CD8-positive, alpha-beta memory T cell (primary cell): ENCODE measurements at places on chromosomes 5 and 9. TPM values are rescaled to one million over a fixed set of nuclear protein-coding genes. Genes with fewer than 3 reads are reported as not detected.

DNA sequence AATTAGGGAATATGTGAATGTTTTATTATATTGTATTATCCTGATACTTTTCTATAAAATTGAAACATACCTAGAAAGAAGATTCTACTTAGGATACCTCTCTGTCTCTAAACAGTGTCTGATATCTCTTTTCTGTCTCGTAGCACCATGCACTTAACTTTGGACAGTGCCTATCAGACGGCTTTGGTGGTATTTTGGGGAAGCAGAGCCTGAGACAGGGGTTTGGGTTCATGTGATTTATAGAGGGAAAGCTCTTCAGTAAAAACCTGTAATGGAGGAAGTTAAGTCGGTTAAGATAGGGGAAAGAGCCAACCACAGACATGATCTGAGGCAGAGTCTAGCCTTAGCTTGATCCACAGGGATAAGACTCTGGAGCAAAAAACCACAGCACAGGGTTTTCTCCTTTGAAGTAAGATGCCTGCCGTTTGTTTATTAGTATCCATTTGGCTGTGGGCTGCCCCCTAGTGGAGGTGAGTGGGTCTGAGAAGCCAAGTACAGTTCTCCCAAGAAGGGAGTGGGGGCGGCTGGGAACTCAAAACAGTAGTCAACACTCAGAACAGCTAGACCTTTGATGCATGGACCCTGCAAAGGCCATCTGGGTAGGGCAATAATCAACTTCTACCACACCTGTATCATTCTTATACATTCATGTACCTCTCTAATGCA, 141.2 kb upstream of the ASTN2 start:
- no peak overlapping the region for H3K4me3 ChIP-seq
- no peaks in the 10 kb centered on the region for H3K36me3 ChIP-seq
- H3K4me1 ChIP-seq = no peaks in the 10 kb centered on the region
- H3K27me3 ChIP-seq = no peaks in the 10 kb centered on the region
- DNase-seq = no peak

- no peak for DNase-seq
- H3K4me3 ChIP-seq = no peak overlapping the region
- no peak overlapping the region for H3K27ac ChIP-seq
- H3K27me3 ChIP-seq = no peaks in the 10 kb centered on the region
Observed at GRCh38 chr5:39461007-39461682, 36.4 kb upstream of the DAB2 start.

CDKN2A gene
- total RNA-seq = 4.1 TPM

- no peaks in the 10 kb centered on the region for H3K36me3 ChIP-seq
- H3K27me3 ChIP-seq = no peaks in the 10 kb centered on the region
- no peak for DNase-seq
- no peak overlapping the region for H3K4me3 ChIP-seq
- no peak overlapping the region for H3K27ac ChIP-seq
Observed at GRCh38 chr9:126330536-126330935, 3.9 kb downstream of the MVB12B start.

FAT2 gene
- total RNA-seq = not detected

PCDHB4 gene
- not detected for total RNA-seq

DNA sequence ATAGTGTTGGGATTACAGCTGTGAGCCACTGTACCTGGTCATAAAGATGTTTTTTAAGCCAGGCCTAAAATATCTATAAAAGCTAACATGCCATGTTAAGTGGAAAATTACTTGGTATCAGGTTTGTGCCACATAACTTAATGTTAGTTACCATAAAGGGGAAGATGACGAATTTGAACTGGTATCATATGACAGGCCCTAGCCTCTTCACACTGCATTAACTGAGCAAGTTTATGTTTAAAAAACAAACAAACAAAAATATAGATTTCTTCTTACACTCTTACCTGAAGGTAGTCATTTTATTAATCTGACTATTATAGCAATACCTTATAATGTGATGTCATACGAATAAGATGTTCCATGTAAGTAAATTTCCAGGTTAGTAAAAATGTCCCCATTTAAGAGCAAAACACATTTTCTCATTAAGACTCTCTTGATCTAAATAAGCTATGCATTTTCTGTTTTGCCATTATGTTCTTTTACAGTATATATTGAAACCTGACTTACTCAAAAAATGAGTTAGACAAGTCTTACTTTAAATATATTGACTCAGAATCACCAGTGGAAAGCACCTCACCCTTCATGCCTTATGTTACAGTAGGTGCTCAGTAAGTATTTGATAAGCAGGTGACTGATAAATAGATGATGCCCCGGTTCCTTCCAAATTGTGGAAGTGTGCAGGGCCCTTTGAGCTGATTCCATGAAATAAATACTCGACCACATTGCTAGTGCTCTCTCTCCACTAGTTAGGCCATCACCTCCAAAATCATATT, 125.4 kb downstream of the CDC42SE2 start:
- H3K27ac ChIP-seq = no peak overlapping the region
- H3K27me3 ChIP-seq = no peaks in the 10 kb centered on the region
- DNase-seq = no peak

- H3K27ac ChIP-seq = no peak overlapping the region
- DNase-seq = no peak
- peaks cover 41% of the 10 kb centered on the region for H3K4me1 ChIP-seq
Observed at GRCh38 chr9:20358207-20358606, 264.1 kb downstream of the MLLT3 start.

SOX30 gene
- 0.09 TPM for total RNA-seq

GRCh38 chr5:40384782-40385390, 294.8 kb upstream of the PTGER4 start:
- H3K36me3 ChIP-seq = no peaks in the 10 kb centered on the region
- H3K4me1 ChIP-seq = peaks cover 48% of the 10 kb centered on the region
- no peak overlapping the region for H3K27ac ChIP-seq
- no peak overlapping the region for H3K4me3 ChIP-seq
- DNase-seq = no peak
- H3K27me3 ChIP-seq = no peaks in the 10 kb centered on the region

NELFB gene
- 72.0 TPM for total RNA-seq

- H3K4me3 ChIP-seq = no peak overlapping the region
- no peak overlapping the region for H3K27ac ChIP-seq
- no peaks in the 10 kb centered on the region for H3K4me1 ChIP-seq
- no peaks in the 10 kb centered on the region for H3K36me3 ChIP-seq
- H3K27me3 ChIP-seq = no peaks in the 10 kb centered on the region
- no peak for DNase-seq
Observed at GRCh38 chr5:127988146-127988760, 95.3 kb upstream of the SLC12A2 start.

DNA sequence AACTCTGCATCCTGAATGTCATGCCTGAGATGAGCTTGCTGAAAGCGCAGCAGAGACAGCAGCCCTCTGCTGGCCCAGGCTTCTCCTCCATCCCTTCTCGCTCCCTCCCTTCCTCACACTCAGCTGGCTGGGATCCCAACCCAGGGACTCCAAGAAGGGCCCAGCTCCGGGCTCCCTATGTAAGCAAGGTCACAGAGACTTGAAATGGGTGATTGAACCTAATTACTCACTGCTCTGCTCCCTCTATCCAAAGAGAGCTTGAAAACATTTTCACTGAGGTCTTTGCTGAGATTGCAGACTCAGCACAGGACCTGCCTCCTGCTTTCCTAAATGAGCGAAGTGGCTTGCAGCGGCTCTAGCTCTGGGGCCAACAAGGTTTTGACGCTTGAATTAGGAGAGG, 42.8 kb downstream of the RAPGEF1 start:
- no peak overlapping the region for H3K4me3 ChIP-seq
- H3K27me3 ChIP-seq = no peaks in the 10 kb centered on the region

PAPPA gene
- not detected for total RNA-seq

DNA sequence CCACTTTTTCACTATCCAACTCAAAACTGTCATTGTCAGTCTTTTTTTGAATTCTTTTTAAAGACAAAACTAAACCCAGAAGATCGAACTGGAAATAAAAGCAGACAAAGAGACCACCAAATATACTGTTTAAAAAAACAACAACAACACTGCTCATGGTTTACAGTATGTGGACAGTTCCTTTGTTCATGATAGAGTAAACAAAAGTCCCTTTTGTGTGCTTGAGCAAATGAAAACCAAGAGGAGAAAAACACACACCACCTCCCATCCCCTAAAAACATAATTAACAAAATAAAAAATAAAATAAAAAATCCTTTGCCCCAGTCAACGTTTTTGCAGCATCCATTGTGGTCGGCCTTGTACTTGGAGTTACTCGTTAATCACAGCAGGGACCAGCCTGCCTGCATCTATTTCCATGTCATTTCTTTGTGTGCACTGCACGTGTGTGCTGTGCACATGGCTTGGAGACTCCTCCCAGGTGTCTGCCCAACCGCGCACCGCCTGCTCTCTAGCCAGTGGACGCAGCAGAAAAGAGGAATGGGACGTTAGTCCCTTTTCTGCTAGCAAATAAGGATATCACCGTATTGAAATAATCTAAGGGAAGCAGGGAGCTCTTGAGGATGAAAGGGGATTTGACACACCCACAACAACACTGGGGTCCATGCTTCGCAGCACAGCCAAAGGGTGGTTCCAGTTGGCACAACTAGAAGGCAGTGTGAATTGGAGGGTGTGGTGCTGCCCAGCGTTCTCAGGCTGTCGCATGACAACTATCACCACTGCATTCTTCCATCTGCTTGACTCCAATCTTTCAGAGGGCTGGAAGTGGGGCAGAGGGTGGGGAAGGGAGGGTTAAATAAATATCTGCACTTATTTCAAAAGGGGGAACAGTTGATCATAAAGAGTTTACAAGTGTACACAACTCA, 130.0 kb downstream of the SEMA6A start:
- no peaks in the 10 kb centered on the region for H3K4me1 ChIP-seq
- H3K27ac ChIP-seq = no peak overlapping the region

GRCh38 chr9:115036691-115037090, 81.3 kb downstream of the TNC start:
- no peak for DNase-seq
- H3K4me1 ChIP-seq = no peaks in the 10 kb centered on the region
- no peak overlapping the region for H3K4me3 ChIP-seq
- no peaks in the 10 kb centered on the region for H3K27me3 ChIP-seq
- no peak overlapping the region for H3K27ac ChIP-seq

DNA sequence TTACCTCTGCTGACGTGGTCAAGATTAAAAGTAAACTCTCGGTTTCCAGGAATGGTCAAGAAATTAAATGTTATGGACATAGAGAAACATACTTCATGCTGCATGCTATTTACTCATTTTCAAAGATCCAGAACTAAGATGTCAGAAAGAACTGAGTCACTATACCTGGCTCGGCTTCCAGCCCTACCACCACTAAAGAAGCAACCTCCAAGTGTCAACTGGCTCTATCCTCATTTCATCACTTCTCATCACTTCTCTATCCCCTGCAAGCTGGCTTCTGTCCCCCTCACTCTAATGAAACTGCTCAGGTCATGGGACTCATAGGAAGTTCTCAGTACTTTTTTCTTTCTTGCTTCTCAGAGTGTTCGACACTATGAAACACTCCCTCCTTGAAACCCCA, 116.2 kb downstream of the CDK5RAP2 start:
- no peaks in the 10 kb centered on the region for H3K4me1 ChIP-seq
- H3K4me3 ChIP-seq = no peak overlapping the region
- H3K27me3 ChIP-seq = no peaks in the 10 kb centered on the region
- H3K36me3 ChIP-seq = peaks cover 12% of the 10 kb centered on the region
- no peak for DNase-seq

DNA sequence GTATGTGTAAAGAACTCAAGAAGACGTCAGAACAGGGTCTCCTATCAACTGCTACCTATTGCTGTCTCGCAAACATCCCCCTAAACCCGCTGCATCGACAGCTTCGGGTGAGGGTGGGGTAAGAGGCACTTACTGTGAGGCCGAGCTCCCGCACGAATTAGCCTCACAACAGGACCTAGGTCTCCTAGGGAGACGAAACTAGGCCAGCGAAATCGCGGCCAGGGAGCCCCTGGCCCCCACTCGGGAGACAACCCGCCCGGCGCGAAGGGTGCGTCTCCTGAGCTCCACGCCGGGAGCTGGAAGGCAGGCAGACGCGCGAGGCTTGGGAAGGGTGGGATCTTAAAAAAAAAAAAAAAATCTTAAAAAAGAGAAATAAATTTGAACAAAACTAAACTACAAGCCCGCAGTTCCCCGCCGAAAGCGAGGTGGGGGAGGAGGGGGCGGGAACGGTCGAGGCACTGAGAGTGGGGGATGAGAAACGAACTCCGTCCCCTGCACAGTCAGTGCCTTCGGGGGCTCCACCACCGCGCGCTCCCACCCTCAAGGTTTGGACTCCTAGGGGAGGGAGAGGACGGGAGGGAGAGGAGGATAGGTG, 33.0 kb upstream of the NFIB start:
- peaks cover 12% of the 10 kb centered on the region for H3K27me3 ChIP-seq
- no peak for DNase-seq
- no peaks in the 10 kb centered on the region for H3K4me1 ChIP-seq
- H3K27ac ChIP-seq = no peak overlapping the region
- H3K4me3 ChIP-seq = no peak overlapping the region

GRCh38 chr5:115100319-115100955, 69.3 kb downstream of the TRIM36 start:
- H3K4me1 ChIP-seq = no peaks in the 10 kb centered on the region
- no peaks in the 10 kb centered on the region for H3K36me3 ChIP-seq
- no peak overlapping the region for H3K27ac ChIP-seq

- no peaks in the 10 kb centered on the region for H3K4me1 ChIP-seq
- no peak for DNase-seq
- no peaks in the 10 kb centered on the region for H3K27me3 ChIP-seq
- no peak overlapping the region for H3K27ac ChIP-seq
Observed at GRCh38 chr5:147504011-147504410, 5.9 kb downstream of the DPYSL3 start.

SLIT3 gene
- total RNA-seq = 0.72 TPM

GRCh38 chr9:128146591-128147120, 2.6 kb upstream of the LCN2 start:
- H3K27ac ChIP-seq = no peak overlapping the region
- no peaks in the 10 kb centered on the region for H3K27me3 ChIP-seq
- DNase-seq = no peak
- no peaks in the 10 kb centered on the region for H3K36me3 ChIP-seq

PLCXD3 gene
- total RNA-seq = not detected

- no peak for DNase-seq
- H3K36me3 ChIP-seq = no peaks in the 10 kb centered on the region
- no peaks in the 10 kb centered on the region for H3K27me3 ChIP-seq
Observed at GRCh38 chr5:149423794-149424268, 44.7 kb upstream of the IL17B start.

DNA sequence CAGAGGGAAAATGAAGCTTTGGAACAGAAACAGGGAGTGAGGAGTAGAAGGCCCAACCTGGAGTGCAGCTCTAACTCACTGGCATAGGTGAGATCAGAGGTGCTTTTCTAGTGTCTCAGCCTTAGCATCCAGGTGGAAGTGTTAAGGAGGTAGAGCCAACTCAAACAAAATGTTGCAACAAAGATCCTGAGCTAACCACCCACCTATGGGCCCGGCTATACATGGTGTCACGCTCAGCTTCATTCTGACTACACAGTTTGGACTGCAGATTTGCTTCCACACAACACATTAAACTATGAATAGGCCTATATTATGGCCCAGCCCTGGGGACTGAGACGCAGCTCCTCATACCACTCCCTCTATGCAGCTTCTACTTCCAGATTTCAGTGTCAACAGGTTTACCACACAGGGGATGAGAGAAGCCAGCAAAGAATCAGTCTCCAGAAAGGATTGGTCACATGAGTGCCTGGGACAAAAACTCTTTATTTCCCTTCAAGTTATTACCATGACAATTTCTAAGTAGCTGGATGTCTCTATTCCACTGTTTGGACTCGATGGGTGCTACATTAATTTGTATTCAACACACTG, 9.0 kb downstream of the C5orf63 start:
- no peak overlapping the region for H3K4me3 ChIP-seq
- H3K36me3 ChIP-seq = no peaks in the 10 kb centered on the region
- H3K27me3 ChIP-seq = no peaks in the 10 kb centered on the region
- H3K4me1 ChIP-seq = no peaks in the 10 kb centered on the region

OR13F1 gene
- total RNA-seq = not detected
